ENCODE measurements at places on chromosomes 2 and 18.

- DNase-seq = no peak
Observed at GRCh38 chr2:214575030-214575429, 164.2 kb downstream of the VWC2L start.

- no peak for DNase-seq
Observed at GRCh38 chr2:238997137-238997390, 149.2 kb downstream of the TWIST2 start.

- DNase-seq = no peak
Observed at GRCh38 chr2:217800433-217801114, 202.2 kb downstream of the TNS1 start.

GRCh38 chr18:22705328-22705727, 227.8 kb upstream of the RBBP8 start:
- DNase-seq = no peak

DNA sequence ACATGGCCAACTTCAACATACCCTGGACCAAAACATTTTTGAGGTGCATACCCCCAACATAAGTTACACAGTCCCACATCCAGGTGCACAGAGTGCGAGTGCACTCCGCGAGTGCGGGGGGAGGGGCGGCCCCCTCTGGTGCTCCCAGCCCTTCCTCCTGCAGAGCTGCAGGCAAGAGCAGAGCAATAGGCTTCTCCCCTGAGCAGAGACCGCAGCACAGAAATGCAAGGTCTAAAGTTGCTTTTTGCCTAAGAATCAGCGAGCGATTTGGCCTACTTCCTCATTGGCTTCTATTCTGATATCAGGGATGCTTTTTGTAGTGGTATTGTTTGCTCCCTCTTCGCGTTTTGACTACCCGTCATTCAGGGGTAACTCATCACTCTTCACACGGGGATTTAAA, 40.6 kb downstream of the BOLA3 start:
- no peak for DNase-seq

DNA sequence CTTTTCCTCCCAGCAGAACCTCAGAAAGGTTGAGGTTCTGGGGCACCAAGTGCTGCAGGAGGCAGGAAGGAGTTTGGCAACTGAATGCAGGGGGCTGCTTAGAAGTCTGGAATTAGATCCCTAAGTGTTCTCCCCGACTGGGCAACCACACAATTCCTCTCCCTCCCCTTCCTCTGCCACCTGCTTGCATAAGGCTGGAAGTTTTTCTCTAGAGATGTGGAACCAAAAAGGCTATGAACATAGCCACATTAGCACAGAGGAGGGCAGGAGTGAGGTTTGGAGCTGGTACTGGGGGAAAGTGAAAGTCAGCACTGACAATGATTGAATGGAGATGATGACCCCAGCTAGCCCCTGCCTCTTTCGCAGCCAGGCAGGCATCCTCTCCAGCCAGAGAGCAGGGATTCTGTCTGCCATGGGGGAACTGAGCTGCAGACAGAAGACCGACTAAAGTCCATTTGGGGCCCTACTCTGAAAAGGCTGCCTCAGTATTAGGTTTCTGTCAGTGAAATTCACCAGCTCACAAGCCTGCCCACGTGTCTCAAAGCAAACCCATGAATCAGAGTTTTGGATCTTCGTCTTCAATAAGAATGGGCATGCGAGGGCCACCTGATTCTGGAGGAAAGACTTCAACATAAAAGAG, 87.9 kb upstream of the ITGA6 start:
- DNase-seq = no peak

DNA sequence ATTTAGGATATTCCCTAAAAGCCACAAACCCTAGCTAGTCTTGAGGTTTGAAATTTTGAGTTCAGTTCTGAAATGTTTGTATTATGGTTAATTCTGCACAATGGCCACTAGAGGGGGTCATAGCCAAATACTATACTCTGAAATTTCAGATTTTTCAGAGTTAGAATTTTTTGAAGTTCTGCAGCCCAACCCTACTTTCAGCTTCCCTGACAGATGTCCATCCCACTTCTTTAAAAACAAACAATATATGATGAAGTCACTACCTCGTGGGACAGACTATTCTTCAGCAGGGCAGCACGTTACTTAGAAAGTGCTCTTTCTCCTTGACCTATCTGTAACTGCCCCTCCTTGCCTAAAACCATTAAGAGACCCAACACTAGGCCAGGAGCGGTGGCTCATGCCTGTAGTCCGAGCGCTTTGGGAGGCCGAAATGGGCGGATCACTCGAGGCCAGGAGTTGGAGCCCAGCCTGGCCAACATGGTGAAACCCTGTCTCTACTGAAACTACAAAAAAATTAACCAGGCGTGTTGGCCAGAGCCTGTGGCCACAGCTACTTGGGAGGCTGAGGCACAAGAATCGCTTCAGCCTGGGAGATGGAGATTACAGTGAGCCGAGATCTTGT, 48.2 kb upstream of the PAPOLG start:
- DNase-seq = no peak

GRCh38 chr18:50311650-50312049, 24.2 kb upstream of the CXXC1 start:
- DNase-seq = no peak

DNA sequence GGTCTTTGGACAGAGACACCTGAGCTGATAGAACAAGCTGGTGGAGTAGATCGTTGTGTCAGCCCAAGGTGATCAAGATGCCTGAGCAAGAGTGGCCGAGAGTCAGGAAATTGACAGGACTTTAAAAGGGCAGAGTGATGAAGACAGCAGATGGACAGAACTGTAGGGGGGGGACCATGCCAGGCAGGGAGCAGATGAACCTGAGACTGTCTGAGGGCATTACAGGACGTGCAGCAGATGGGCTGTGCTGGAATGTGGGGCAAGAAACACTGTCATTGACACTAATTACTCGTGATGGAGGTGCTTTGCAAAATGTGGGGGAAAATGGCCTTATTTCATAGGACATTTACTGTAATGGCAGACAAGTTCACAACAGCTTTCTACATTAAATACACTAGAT, 225.0 kb downstream of the THSD7B start:
- DNase-seq = no peak

- no peak for DNase-seq
Observed at GRCh38 chr2:218291318-218292047, 820 bp downstream of the TMBIM1 start.

- DNase-seq = no peak
Observed at GRCh38 chr2:31087491-31087890, 50.7 kb downstream of the GALNT14 start.

GRCh38 chr18:63299837-63300745, 19.5 kb downstream of the BCL2 start:
- DNase-seq = no peak

All from left cardiac atrium (tissue), 4 donors.